Ascending aorta (tissue), 2 donors: ENCODE measurements at places on chromosomes 12 and 14. TPM values are rescaled to one million over a fixed set of nuclear protein-coding genes. Genes with fewer than 3 reads are reported as not detected.
A peak's percentile ranks its signal among the peaks of the same experiment; 100 is the strongest.

The CHMP4A gene
- total RNA-seq = 27.0 TPM

The CFAP251 gene
- total RNA-seq = 0.75 TPM

DNA sequence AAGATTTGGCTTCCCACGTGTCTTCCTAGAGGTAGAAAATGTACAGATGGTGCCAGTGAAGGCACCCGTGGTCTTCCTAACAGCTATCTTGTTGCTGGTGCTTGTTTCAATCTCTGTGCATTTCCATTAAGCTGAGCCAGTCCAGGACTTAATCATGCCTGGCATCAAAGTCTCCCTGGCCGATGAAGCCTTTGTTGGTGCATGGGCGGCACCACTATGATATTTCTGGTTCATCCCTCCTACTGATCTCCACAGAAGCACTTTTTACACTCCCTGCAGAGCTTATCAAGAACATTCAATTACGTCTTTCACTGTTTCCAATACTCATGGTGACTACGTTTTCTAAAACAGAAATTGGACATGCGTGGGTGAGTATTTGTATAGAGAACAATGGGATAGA is 128.4 kb downstream of the TTC8 start:
- H3K27ac ChIP-seq = no peak overlapping the region
- H3K36me3 ChIP-seq = no peaks in the 10 kb centered on the region
- no peaks in the 10 kb centered on the region for H3K4me1 ChIP-seq
- H3K27me3 ChIP-seq = no peaks in the 10 kb centered on the region

The SERPINA12 gene
- not detected for total RNA-seq

The MGST1 gene
- 101 TPM for total RNA-seq

GRCh38 chr12:57803319-57803893 is 15.1 kb downstream of the AVIL start:
- no peak overlapping the region for H3K4me3 ChIP-seq
- no peak for DNase-seq
- peaks cover 65% of the 10 kb centered on the region for H3K36me3 ChIP-seq
- H3K27ac ChIP-seq = peak overlapping the region; percentile 40

DNA sequence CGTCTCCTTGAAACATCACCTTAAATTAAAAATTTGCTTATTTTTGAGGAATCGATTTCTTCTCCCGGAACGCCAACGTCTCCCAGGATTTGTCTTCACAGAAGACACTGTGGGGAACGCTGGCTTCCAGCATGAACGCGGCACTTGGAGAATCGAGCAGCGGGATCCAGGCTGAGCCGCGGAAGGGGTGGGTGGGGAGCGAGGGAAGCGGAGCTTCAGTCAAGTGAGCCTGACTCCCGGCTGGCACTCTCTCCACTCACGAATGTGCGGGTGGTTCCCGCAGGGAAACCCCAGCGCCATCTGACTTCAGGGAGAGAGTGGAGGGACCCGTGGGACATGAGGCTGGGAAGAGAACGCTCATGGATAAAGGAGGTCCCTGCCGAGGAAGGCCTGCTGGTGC is 506.0 kb upstream of the TMEM132C start:
- no peaks in the 10 kb centered on the region for H3K4me1 ChIP-seq
- H3K36me3 ChIP-seq = no peaks in the 10 kb centered on the region
- no peak overlapping the region for H3K4me3 ChIP-seq
- DNase-seq = no peak
- H3K27me3 ChIP-seq = no peaks in the 10 kb centered on the region

DNA sequence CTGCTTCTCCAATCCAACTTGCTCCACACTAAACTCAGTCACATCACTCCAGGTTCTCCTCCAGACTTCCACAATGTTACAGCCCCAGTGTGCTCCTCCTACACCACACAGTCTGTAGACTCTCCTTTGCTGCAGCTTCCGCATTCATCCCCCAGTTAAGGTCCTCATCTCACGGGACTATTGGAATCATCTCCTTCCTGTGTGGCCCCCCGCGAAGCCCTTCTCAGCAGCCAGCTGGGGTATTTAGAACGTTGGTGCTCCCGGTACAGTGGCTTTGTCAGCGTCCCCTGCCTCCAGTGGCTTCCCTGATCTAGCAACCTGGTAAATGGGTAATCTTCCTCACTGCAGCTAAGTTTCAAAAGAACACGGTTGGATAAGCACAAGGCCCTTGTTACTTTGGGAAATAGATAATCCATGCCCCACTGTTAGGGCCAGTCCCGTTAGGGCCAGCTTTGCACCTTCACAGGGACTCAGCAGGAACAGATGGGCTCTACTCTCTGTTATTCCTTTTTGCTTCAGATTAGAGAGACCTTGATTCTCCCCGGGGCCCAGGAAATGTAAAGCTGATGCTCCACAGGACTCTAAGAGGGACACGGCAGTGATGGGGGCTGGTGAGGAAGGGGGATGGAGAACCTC is 823 bp upstream of the TSPAN11 start:
- no peaks in the 10 kb centered on the region for H3K4me1 ChIP-seq
- no peaks in the 10 kb centered on the region for H3K36me3 ChIP-seq
- H3K27ac ChIP-seq = no peak overlapping the region
- H3K4me3 ChIP-seq = peak overlapping the region; percentile 27
- no peaks in the 10 kb centered on the region for H3K27me3 ChIP-seq

GRCh38 chr12:49276304-49277290 is 11.7 kb downstream of the TUBA1C start:
- H3K4me1 ChIP-seq = no peaks in the 10 kb centered on the region
- no peak for DNase-seq
- H3K27ac ChIP-seq = no peak overlapping the region
- no peaks in the 10 kb centered on the region for H3K27me3 ChIP-seq

DNA sequence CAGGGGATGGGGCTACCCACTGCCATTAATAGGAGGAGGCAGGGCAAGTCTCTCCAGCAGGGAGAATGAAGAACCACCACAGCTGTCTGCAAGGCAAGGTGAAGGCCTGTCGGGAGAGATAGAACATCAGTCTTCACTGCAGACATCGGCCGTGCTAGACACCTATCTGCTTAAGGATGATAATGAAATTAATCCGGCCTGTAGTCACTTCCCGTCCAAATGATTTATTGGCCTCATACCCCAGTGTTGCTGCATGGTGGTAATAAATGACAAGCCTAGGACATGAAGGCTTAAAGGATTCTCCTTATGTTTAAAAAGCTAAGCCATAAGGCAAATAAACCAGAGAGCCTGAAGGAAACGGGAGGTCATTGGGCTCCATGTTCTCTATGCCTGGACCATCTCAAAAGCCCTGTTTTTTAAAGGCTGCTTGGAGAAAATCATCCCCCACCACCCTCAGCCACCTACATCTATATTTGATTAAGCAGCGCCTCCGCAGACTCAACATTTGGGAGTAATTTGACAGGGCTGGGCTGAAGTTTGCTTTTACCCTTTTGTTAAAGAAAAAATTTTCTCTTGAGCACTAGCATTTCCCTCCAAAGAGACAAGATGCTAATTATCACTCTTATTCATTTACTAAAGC is 137.7 kb downstream of the PLXNC1 start:
- no peak for DNase-seq
- H3K4me1 ChIP-seq = no peaks in the 10 kb centered on the region
- no peaks in the 10 kb centered on the region for H3K27me3 ChIP-seq
- no peak overlapping the region for H3K4me3 ChIP-seq
- H3K36me3 ChIP-seq = no peaks in the 10 kb centered on the region
- H3K27ac ChIP-seq = no peak overlapping the region

The ZC3H14 gene
- total RNA-seq = 62.2 TPM

- H3K27me3 ChIP-seq = no peaks in the 10 kb centered on the region
- no peak overlapping the region for H3K4me3 ChIP-seq
- peaks cover 56% of the 10 kb centered on the region for H3K36me3 ChIP-seq
- peaks cover 25% of the 10 kb centered on the region for H3K4me1 ChIP-seq
These were observed 5.6 kb upstream of the PNMA1 start for GRCh38 chr14:73719791-73720190.

DNA sequence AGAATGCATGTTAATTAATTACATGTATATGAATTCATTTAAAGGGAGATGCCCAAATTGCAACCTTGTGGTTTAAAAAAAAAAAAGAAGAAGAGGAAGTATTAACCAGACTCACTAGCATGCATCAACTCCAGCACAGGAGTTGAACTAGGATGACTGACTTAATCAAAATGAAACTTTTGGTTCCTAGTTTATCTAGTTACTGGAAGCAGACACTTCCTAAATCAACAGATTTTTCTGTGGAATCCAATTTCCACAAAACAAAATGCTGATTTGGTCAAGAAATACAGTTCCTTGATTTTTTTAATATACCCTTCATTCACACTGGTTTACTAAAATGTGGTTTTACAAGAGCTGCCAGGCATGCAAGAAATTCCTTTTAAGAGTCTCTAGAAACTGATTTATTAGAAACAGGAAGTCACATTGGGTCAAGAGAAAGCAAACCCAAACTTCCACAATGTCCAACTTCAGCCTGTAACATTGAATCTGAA is 41.6 kb downstream of the ITPR2 start:
- no peak overlapping the region for H3K4me3 ChIP-seq
- H3K27me3 ChIP-seq = no peaks in the 10 kb centered on the region
- H3K36me3 ChIP-seq = no peaks in the 10 kb centered on the region
- no peaks in the 10 kb centered on the region for H3K4me1 ChIP-seq
- no peak overlapping the region for H3K27ac ChIP-seq

DNA sequence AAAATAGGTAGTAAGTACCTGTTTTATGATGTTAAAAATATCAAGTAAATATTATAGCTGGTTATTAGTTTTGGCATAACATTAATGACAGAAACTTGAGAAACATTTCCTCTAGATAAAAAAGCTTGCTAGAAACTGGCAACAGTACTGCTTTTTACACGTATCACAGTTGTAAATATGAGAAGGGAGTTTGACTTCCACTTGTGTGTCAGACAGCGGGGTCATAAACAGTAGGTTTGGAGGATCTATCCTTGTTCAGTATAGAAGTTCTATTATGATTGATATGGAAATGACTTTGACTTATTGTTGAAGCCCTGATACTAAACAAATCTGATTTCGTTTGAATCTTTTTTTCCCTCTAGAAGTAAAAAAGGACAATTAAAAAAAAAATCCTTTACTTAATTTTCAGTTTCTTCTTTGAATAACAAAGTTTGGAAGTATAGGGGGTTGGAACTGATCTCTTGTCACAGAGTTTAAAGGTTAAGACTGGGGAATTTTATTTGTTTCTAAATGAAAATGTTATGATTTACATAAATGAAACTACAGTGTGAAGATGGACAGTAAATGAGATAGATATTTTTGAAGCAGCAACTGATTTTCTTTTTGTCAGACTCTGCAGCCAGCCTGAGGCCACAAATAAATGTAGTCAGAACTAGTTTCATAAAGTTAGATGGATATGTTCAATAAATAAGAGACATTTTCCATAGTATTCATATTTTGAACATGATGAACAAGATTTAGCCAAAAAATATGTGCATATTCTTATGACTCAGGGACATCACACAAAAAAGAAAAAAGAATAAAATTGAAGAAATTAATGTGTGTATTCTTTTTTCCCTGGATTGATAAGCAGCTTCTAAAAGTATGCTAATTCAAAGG is 50.1 kb downstream of the WNK1 start:
- H3K27me3 ChIP-seq = no peaks in the 10 kb centered on the region
- H3K4me3 ChIP-seq = no peak overlapping the region
- no peak for DNase-seq
- H3K36me3 ChIP-seq = no peaks in the 10 kb centered on the region
- H3K4me1 ChIP-seq = peaks cover 2% of the 10 kb centered on the region
- no peak overlapping the region for H3K27ac ChIP-seq

DNA sequence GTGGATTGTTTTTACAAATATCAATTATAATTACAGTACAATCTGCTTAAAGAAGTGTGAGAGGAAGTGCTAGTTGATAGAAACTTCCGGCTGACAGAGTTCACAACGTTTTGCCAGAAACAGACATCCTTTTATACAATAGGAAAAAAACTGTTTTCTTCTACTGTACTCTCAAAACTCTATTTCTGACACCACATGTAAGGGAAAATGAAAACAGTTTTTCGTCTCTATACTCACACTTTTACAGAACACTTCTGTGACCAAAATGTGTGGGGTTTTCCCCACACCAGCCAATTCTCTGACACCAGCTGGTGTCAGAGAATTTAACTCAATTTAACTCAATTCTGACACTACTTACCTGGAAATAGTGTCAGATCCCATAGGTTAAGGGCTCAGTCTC is 24.2 kb upstream of the HIF1A start:
- H3K27me3 ChIP-seq = no peaks in the 10 kb centered on the region
- H3K4me1 ChIP-seq = no peaks in the 10 kb centered on the region
- H3K4me3 ChIP-seq = no peak overlapping the region
- H3K36me3 ChIP-seq = no peaks in the 10 kb centered on the region
- no peak overlapping the region for H3K27ac ChIP-seq

The PMCH gene
- total RNA-seq = not detected

The FGD4 gene
- 47.5 TPM for total RNA-seq

- H3K4me1 ChIP-seq = no peaks in the 10 kb centered on the region
- no peak for DNase-seq
- H3K36me3 ChIP-seq = no peaks in the 10 kb centered on the region
- H3K27ac ChIP-seq = no peak overlapping the region
These were observed 75.3 kb upstream of the OR4E1 start for GRCh38 chr14:21748869-21749303.

The ITGB7 gene
- 1.6 TPM for total RNA-seq

DNA sequence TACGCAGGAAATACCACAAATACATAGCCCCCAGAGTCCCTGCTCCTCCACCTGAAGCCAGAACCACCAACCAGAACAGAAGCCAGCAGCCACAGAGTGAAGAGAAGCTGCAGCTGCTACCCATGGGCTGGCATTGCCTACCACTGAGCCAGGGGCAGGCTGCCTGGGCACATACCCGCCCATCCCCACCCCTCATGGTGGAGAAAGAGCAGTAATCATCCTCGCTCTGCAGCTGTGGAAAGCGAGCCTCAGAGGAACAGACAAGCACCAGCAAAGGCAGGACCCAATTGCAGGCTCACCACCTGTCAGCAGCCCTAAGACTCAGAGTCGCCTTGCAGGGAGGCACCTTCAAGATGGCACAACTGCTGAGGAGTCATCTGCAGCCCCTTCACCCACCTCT is 11.2 kb upstream of the CD9 start:
- H3K27ac ChIP-seq = peak overlapping the region; percentile 92
- H3K4me1 ChIP-seq = peaks cover 20% of the 10 kb centered on the region
- DNase-seq = no peak
- no peaks in the 10 kb centered on the region for H3K36me3 ChIP-seq

DNA sequence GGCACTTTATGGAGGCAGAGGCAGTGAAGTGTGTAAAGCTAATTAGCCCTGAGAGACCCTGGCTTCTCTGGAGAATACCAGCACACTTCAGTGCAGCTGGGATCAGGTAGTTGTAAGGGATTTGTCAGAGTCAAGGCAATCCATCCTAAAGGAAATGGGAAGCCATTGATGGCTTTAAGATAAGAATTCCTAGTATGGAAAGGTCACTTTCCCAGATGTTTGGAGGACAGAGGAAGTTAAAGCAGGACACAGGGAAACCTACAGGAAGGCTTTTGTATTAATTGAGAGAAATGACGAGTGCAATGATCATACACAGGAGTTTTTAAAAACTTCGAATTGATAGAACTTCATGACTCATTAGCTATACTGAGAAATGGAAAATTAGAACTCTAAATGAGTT is 254.4 kb downstream of the SLC16A7 start:
- H3K36me3 ChIP-seq = no peaks in the 10 kb centered on the region
- no peak overlapping the region for H3K27ac ChIP-seq
- no peaks in the 10 kb centered on the region for H3K27me3 ChIP-seq
- H3K4me1 ChIP-seq = no peaks in the 10 kb centered on the region
- no peak for DNase-seq

The DHH gene
- total RNA-seq = 31.5 TPM

GRCh38 chr12:27820564-27820963 is 40.5 kb upstream of the MANSC4 start:
- H3K4me1 ChIP-seq = peaks cover 8% of the 10 kb centered on the region
- H3K27ac ChIP-seq = no peak overlapping the region
- H3K27me3 ChIP-seq = no peaks in the 10 kb centered on the region
- DNase-seq = no peak
- H3K4me3 ChIP-seq = no peak overlapping the region
